ENCODE measurements at places on chromosomes 2 and 18. TPM values are rescaled to one million over a fixed set of nuclear protein-coding genes. Genes with fewer than 3 reads are reported as not detected.
A peak's percentile ranks its signal among the peaks of the same experiment; 100 is the strongest.

DNA sequence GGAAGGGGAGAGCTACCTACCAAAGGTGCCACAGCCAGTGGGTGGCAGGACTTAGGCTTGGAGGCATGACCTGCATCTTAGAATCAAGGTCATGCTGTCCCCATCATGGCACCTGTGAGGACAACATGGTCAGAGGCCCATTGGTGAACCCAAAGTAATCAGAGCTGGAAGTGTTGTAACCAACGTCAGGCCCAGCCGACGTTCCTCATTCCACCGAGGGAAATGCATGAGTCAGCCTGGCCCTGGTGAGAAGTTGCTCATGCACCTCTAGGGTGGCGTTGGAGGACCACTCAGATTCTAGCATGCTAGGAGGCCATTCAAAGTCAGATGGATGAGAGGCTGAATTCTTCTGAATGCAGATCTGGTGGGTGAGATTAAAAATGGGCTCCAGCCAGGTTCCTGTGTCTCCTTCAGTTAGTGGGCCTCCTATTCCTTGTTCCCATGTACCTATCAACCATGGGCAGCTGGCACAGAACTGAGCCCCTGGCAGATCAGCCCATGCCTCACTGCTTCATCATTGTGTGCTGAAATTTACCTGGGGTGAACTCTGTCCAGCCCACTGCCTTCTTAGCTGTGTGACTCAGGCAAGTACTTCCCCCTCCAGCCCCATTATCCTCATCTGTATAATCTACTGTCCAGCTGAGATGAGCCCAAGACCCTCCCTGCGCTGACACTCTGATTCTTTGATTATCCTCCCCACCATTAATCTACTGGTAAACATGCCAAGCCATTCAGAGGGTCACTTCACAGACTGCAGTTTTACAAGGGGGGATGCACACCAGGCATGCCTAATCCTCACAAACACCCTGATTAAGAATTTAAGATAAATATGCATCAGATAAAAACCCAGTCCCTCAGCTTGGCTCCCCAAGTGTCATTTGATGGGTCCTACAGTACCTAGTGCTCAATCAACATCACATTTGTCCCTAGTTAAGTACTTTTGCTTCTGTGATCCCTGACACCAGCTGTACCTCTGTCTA, 14.0 kb downstream of the SLC14A2 start:
- no peak for DNase-seq

- DNase-seq: no peak
Observed at GRCh38 chr2:60811491-60812375, 55.7 kb downstream of the PAPOLG start.

DNA sequence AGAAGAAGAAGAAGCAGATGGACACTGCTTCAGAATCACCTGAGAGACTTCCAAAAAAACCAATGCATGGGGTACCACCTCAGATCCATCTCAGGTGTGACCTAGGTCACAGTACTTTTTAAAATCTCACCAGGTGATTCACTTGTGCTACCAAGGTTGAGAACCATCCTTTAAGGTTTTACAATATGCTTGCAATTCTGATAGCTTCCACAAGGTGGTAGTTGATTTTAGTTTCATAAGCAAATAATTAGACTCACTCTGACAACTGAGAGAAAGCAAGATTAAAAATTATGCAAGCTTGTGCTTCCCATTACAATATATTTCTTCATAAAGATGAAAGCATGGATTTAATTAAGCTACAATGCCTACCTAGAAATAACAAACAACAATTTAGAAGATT, 355.1 kb downstream of the EN1 start:
- no peak for DNase-seq

Gene SP140
- polyA plus RNA-seq: 0.62 TPM

Gene EFHD1
- 30.1 TPM for polyA plus RNA-seq

- DNase-seq: no peak
Observed at GRCh38 chr2:232281858-232282507, 96.6 kb upstream of the ALPP start.

- DNase-seq: peak; percentile 4
Observed at GRCh38 chr2:81767187-81767912, 1462.8 kb upstream of the LRRTM1 start.

Gene B4GALT6
- 11.5 TPM for polyA plus RNA-seq

Measured in forelimb muscle (tissue), 1 donor.